Kasumi-1 (cell line): ENCODE measurements at places on chromosomes 7 and 10.
A peak's percentile ranks its signal among the peaks of the same experiment; 100 is the strongest.

GRCh38 chr7:99576251-99576650 is 17.8 kb downstream of the ZNF655 start:
- DNase-seq, result no peak

DNA sequence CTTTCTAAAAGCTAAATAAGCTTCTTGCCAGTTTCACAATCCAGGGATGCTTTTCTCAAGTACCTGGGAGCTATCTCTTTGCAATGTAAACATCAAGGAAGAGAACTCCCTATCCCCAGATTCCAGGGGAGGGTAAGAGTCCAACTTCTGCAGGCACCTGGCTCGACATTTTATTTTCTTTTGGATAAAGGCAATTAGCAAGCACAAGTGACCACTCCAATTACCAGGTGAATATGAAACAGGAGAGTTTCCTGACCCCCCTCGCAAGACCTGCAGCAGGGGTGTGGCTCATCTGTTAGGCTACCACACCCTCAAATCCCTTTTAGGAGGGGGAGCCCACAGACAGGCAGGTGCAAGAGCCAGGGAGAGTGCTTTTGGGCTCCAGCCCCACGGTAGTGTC is 28.6 kb upstream of the LANCL2 start:
- DNase-seq, result no peak

GRCh38 chr7:139734395-139734794 is 43.4 kb downstream of the HIPK2 start:
- no peak for DNase-seq

DNA sequence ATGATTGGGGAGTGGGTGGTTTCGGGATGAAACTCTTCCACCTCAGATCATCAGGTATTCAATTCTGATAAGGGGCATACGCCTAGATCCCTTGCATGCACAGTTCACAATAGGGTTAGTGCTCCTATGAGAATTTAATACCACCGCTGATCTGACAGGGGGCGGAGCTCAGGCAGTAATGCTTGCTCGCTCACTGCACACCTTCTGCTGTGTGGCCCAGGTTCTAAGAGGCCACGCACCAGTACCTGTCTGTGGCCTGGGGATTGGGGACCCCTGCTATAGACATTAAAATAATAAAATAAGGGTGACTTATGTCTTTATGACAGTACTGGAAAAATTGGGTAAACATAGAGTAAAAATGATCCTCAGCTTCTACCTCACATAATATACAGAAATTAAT is 66.1 kb downstream of the SAMD9 start:
- DNase-seq, result no peak

DNA sequence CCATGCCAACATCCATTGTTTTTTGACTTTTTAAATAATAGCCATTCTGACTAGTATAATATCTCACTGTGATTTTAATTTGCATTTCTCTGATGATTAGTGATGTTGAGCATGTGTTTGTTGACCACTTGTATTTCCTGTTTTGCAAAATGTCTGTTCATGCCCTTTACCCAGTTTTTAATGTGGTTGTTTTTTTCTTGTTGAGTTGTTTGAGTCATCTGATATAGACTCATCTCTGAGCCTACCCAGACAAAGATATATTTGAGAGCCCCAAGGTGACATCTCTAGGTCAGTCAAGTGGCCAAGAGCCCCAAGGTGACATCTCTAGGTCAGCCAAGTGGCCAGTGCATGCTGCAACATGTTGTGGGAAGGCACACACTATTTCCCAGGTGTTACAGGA is 224.7 kb downstream of the HECW1 start:
- no peak for DNase-seq

DNA sequence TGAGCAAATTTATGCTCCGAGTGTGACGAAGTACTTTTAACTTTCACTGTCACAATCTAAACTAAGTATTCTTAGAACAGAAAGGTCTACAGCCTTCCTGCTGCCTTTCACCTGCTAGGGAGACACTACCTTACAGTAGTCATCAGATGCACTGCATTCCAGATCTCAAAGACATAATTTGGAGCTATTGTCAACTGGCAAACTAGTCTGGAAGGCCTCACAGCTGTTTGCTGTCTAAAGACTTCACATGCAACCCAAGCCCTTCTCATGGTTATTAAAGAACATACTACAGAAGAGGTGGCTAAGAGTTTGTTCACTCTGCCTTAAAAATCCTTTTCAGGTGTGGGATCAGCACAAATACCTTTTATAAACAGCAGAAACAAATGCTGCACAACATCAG is 91.8 kb upstream of the KCNIP2 start:
- no peak for DNase-seq

- no peak for DNase-seq
Measured at GRCh38 chr10:71125749-71126107, 86.6 kb upstream of the UNC5B start.

DNA sequence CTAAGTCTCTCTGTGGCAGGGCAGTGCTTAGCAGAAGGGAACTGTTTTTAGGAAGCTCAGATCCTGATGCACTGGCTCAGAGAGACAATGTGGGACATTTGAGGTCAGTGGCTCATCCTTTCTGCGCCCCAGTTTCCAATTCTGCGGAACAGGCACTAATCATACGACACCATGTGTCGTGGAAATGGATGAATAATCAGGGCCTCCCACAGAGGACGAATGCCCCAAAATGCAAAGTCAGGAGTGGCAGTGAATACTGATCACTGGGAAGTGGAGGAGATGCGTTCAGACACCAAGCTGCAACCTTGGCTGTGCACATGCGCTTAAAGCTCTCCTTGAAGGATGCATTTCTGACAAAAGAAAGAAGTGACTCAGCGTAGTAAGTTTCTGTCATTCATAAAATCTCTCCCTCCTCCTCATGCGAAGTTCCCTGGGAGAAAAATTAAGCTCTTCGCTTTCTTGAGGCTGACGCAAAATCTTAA is 21.9 kb upstream of the ECHDC3 start:
- DNase-seq, result peak; percentile 82

GRCh38 chr7:81190997-81191768 is 272.3 kb upstream of the SEMA3C start:
- DNase-seq, result no peak

DNA sequence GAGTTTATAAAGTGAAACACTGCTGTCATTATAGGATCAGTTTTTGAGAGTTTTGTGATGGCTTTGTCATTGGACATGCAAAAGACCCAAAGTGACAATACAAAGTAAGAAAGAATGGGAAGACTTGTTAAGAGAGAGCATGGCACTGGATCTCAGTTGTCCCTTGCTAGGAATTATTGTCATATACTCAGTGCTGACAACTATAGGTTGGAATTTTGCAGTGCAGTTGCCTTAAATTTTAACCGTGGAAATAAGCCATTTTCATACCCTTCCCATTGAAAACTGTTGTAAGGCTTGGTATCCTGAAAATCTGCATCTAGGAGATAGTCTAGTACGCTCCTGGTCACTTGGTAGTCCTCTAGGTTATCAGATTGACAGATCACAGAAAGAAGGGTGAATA is 1156.7 kb downstream of the GATA3 start:
- peak; percentile 11 for DNase-seq
